ENCODE measurements at places on chromosomes 13 and 19.

DNA sequence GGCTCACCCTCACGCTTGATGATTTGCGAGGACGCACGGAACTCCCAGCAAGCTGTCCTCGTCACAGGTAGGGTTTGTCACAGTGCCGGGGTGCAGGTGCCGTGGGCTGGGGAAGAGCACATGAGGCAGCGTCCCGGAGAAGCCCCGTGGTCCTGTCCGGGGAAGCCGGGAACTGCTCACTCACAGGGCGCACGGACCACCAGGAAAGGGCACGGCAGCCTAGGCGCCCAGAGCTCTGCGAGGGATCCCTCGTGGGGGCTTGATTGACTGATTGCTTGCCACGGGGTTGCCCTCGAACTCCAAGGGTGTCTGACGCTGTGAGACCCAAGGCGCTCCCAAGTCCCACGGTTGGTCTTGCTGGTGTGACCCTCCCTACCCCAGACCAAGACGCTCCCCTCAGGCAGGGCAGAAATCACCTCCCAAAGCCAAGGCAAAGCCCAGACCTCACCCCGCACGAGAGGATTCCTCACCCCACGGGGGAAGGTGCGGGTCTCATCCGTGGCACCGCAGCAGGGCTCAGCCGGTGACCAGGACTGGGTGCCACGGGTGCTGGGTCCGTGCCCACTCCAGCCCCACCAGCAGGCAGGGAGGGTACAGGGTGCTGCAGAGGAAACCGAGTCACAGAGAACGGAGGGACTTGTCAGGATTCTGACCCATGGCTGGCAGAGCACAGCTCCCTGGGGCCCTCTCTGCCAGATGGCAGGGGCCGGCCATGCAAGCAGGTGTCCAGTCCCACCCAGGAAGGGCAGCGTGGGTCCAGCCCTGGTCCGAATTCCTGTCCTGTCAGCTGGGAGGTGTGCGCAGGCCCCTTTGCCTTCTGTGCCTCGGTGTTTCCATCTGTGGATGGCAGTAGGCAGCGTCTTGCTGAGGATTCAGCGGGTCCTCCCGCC, 7.7 kb downstream of the C2CD4C start:
- DNase-seq, result no peak

DNA sequence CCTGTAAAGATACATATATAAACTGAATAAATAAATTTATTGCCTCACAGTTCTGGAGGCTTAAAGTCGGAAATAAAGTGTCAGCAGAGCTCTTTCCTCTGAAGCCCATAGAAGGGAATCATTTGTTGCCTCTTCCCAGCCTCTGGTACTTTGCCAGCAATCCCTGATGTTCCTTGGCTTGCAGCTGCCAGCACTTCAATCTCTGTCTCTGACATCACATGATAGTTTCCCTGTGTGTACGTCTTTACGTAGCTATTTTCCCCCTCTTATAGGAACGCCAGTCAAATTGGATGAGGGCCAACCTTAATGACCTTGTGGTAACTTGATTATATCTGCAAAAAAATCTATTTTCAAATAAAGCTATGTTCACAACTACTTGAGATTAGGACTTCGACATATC, 250.9 kb downstream of the LIG4 start:
- DNase-seq, result no peak

DNA sequence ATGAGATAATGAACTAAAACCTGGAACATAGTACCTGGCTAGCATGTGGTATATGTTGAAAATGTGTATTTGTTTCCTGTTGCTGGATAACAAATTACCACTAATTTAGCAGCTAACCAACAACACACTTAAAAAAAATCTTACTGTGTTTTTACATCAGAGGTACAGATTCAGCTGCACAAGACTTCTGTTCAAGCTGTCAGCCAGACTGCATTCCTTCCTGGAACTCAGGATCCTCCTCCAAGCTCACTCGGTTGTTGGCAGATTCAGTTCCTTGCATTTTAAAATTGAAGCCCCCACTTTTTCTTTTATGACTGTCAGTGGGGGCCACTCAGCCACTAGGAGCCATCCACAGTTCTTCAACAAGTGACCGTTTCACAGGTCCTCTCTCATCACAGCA, 246.9 kb upstream of the DACH1 start:
- no peak for DNase-seq

GRCh38 chr13:30932481-30933353, at the start of gene TEX26:
TSS of gene TEX26 (plus strand) at chr13:30932656. CDS start at chr13:30932716, 60 bp downstream.
- peak; percentile 87 for DNase-seq

- no peak for DNase-seq
Measured at GRCh38 chr19:28318469-28319179, 894.3 kb downstream of the UQCRFS1 start.

DNA sequence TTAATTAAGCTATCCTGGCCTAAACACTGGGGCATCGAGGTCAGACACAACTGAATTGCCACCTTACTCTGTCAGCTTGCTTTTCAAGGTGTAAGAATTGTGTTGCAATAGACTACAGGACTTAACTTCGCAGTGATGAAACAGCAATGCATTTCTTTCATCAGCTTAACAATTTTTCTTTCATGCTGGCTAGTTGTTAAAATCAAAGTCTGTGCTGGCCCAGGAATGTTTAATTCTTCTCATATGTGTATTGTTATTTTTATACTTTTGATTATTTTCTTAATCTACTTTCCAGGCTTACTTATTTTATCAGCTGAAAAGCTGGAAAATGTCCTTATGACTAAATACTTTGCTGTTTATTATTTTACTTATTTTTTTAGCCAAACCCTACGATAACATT, 79.7 kb downstream of the EFNB2 start:
- DNase-seq, result no peak

GRCh38 chr13:113226873-113227450, 17.5 kb downstream of the CUL4A start:
- DNase-seq, result no peak

GRCh38 chr19:3243819-3244700, 19.6 kb downstream of the CELF5 start:
- DNase-seq, result peak; percentile 71

DNA sequence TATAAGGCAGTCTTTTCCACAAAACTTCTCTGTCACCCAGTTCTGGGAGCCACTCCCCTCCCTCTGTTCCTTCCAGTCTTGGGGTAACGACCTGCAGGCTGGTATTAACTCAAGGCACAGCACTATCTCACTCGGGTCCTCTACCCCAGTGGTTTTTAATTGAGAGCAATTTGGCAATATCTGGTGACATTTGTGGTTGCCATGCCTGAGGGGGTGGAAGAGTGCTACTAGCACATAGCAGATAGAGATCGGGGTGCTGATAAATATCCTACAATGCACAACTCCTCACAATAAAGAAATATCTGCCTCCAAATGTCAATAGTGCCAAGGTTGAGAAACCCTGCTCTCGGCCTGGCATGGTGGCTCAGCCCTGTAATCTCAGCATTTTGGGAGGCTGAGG, 117.7 kb upstream of the ABCC4 start:
- DNase-seq, result no peak

DNA sequence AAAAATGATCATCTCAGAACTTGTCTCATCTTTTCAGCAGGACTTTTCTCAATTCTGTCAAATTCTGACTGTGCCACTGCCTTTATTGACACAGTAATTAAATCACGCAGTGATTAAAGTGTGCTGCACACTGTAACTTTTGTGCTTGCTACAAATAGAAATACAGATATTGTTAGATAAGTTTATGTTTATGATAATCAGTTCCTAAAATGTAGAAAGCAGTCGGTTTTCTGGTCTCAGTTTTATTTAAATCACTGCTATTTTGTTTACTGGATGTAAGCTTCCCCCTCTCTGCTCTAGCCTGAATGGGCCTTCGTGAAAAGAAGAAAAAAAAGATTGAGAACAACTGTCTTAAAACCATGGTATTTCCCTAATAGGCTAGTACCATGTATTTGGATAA, 258.8 kb upstream of the STARD13 start:
- DNase-seq, result no peak

GRCh38 chr13:99970651-99971575, 654 bp downstream of the ZIC5 start:
- peak; percentile 64 for DNase-seq
